Activated CD8-positive, alpha-beta memory T cell treated with anti-CD3 and anti-CD28 coated beads for 24 hours (primary cell): ENCODE measurements at places on chromosomes 12 and 14.

- DNase-seq: no peak
Measured at GRCh38 chr12:32692358-32692757, 13.3 kb downstream of the DNM1L start.

DNA sequence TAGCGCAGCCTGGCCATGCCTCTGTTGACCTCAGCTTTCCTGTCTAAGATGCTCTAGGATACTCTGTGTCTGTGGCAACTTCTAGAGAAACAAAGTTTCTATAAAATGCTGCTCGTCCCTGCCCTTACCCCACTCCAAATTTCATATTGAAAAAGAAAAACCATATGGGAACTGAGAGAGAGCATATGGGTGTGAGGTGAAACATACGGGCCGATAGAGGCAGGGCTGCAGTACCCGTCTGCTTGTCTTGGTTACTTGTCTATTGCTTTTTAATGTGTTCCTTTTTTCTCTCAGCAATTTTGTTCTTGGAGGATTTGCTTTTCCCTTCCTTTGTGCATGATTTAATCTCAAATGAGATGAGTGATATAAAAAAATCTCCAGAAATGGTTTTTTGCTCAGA lies 113.0 kb downstream of the SRGAP1 start:
- DNase-seq: no peak

DNA sequence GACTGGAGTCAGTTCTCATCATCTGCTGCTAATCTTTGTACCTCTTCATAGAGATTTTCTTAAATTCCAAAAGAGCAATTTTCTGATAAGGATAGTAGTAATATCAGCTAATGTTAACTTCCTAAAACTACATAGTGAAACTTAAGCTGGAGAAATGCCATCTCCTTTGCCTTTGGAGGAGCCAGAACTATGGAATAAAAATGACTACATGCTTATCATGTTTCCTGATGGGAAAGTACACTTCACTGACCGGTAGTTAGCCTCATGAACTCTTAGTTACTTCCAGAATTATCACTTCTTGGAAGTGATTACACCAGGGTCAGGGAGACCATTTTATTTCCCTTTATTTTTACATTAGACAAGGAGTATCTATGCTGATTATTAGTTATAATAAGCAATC lies 1222.1 kb upstream of the TMEM132C start:
- no peak for DNase-seq

- DNase-seq: no peak
Measured at GRCh38 chr14:91875525-91876286, 8.4 kb upstream of the TC2N start.

DNA sequence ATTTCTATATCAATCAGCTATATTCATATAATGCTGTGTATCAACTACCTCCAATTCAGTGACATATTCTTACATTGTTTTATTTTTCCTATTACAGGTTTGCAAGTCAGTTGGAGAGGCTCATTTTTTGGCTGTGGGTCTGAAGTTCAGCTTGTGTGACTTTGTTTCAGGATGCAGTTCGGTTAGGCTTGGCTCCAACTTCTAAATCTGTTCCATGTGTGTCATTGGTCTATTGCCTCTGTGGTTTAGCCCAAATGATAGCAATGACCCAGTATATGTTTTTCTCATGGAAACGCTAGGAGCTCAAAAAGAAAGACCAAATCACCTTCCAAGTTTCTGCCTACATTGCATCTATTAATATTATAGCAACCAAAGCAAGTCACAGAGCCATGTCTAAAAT lies 848.6 kb upstream of the LRFN5 start:
- no peak for DNase-seq

GRCh38 chr12:111248236-111249017 lies 120.5 kb downstream of the PHETA1 start:
- no peak for DNase-seq

DNA sequence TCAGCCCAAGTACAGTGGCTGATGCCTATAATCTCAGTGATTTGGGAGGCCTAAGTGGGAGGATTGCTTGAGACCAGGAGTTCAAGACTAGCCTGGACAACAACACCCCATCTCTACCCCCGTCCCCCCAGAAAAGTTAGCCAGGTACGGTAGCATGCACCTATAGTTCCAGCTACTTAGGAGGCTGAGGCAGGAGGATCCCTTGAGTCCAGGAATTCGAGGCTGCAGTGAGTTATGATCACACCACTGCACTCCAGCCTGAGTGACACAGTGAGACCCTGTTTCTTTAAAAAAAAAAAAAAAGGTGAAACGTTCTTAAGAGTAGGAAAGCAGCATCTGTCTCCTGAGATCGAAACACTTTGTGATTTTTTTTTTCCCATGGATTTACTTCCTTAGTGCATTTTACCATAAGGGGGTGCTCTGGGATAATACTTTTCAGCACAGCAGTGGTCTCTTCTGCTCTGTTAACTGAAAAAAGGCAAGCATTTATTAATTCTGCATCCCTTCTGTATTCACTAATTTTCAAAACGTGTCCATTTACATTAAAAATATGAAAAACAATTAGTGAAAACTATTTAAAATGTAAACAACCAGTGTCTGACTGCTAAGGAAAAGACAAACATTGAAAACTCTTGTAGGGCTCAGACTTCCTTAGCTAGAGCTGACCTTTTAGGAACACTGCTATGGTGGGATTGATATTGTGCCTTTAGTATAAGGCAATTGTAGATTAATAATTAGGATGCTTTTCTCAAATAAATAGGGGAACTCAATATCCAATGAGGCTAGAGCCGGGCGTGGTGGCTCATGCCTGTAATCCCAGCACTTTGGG lies 31.2 kb upstream of the USP44 start:
- DNase-seq: no peak

- DNase-seq: no peak
Measured at GRCh38 chr14:91309756-91310280, 65.3 kb upstream of the GPR68 start.
